ENCODE measurements at places on chromosomes 11 and 22. TPM values are rescaled to one million over a fixed set of nuclear protein-coding genes. Genes with fewer than 3 reads are reported as not detected.

GRCh38 chr22:20413217-20414058 is 19.5 kb downstream of the ZNF74 start:
- no peak for DNase-seq

DNA sequence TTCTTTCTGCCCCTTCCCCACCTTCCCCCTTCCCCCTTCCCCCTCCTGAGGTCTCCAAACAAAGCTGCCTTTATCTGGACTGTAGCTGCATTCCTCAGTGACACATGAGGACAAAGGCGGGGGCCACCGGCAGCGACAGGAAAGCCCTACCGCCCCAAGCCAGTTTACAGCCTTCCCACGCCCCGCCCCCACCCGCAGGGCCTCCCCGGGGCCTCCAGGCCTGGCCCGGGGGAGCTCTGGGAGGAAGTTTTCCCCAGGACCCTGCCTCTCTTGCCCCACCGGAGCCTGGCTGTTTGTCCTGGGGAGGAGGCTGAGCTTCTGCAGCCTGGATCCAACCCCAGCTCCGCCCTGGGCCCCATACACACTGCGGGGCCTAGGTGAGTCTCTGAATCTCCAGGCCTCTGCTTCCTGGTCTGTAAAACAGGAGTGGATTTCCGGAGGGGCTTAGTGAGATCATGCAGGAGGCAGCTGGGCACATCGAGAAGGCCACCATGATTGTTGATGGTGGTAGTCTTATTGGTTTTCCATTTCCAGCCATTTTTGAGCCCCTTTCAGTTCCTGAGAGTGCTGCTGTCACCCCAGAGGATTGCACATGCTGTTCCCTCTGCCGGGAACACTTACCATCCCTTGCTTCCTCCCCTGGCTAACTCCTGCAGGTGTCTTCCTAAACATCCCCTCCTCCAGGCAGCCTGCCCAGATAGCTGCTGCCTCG is 130.7 kb downstream of the MN1 start:
- DNase-seq, result no peak

SCN2B gene
- total RNA-seq, result not detected

MRGPRE gene
- total RNA-seq, result not detected

MPZL2 gene
- 26.7 TPM for total RNA-seq

Measured in activated CD4-positive, alpha-beta T cell treated with anti-CD3 and anti-CD28 coated beads for 36 hours (primary cell).